Kidney capillary endothelial cell (primary cell): ENCODE measurements at places on chromosomes 12 and 14.

GRCh38 chr12:110998165-110998564 is 77.8 kb upstream of the MYL2 start:
- DNase-seq, result no peak

DNA sequence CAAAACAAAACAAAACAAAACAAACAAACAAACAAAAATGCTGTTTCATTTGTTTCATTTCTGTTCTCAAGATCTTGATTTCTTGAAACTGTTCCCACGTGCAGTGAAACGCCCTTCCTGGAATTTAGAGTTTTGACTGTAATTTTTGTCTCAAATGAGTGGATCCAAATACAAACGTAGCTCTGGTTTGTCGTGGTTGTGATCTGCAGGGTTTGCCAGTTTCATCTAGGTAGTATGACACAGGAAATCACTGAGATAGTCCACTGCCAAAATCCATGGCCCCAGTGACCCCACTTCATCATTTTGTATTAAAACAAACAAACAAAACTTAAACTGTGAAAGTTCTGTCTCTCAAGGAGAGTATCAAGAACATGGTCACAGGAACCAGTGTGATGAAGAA is 838.6 kb downstream of the BCL11B start:
- no peak for DNase-seq

DNA sequence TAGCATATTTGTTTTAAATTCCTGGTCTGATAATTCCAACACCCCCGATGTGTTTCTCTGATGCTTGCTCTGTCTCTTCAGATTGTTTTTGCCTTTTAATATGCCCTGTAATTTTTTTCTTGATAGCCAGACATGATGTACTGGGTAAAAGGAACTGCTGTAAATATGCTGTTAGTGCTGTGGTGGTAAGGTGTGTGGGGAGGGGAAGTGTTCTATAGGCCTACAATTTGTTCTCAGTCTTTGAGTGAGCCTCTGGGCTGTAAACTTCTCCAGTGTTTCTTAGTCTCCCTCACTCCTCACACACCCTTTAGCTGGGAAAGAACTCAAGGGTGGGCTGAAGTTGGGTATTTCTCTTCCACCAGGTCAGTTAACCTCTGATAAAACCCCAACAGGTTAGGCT is 147.0 kb upstream of the OR4E1 start:
- DNase-seq, result no peak

DNA sequence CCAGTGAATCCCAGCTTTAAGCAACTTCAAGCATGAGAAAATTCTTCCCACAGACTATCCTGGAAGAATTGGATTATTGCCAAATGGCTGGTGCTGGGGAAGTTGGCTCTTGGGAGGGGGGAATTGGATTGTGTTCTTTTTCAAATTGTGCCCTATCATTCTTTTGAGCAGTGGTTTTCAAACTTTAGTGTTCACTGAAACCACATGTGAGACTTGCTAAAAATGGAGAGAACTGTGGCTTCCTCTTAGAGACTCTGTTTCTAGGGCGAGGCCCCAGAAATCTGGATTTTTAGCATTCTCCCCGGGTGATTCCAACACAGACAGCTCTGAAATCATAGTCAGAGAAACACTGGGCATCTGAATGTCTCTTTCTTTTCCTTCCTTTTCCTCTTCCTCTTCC is 14.3 kb upstream of the OTUB2 start:
- DNase-seq, result no peak
